ENCODE measurements at places on chromosomes 13 and 19. TPM values are rescaled to one million over a fixed set of nuclear protein-coding genes. Genes with fewer than 3 reads are reported as not detected.

SIGLEC5 gene
- 0.71 TPM for total RNA-seq

FPR3 gene
- 11.0 TPM for total RNA-seq

FXYD3 gene
- total RNA-seq: 1.5 TPM

ZSWIM4 gene
- total RNA-seq: 7.3 TPM

CYP4F2 gene
- not detected for total RNA-seq

GARIN5A gene
- total RNA-seq: 1.4 TPM

KLHL1 gene
- total RNA-seq: not detected

OXGR1 gene
- 0.44 TPM for total RNA-seq

FGF21 gene
- not detected for total RNA-seq

ZNF471 gene
- total RNA-seq: 4.7 TPM

SIGLECL1 gene
- total RNA-seq: not detected

TSEN34 gene
- total RNA-seq: 17.4 TPM

DAND5 gene
- total RNA-seq: 5.2 TPM

MBD3L1 gene
- total RNA-seq: not detected

LILRB1 gene
- total RNA-seq: 3.1 TPM

UGGT2 gene
- 17.0 TPM for total RNA-seq

PRTN3 gene
- total RNA-seq: not detected

MBD3L5 gene
- total RNA-seq: not detected

CACNG6 gene
- total RNA-seq: not detected

SPACA4 gene
- not detected for total RNA-seq

ZNF569 gene
- 6.8 TPM for total RNA-seq

ARHGAP33 gene
- total RNA-seq: 2.4 TPM

TMPRSS9 gene
- not detected for total RNA-seq
